ENCODE measurements at places on chromosomes 1 and 21.

DNA sequence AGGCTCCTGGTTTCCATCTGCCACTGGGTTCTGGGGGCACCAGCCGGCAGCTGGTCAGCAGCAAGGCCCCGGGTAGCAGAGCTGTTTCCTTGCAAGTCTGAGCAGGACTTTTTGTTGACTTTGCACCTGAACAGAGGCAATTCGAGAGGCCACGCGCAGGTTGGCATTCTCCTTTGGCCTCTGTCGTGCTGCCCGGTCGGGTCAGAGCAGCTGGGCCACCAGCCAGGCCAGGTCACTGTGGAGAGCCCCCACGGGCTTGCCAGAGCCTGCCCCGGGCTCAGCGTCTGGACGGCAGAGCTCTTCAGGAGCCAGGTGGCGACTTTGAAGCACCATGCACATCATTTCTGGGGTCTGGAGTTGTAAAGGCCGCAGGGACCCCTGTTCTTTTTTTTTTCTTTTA lies 28.4 kb upstream of the TMEM52 start:
- no peak for DNase-seq

GRCh38 chr1:17109892-17110554 lies 9.2 kb downstream of the PADI2 start:
- no peak for DNase-seq

DNA sequence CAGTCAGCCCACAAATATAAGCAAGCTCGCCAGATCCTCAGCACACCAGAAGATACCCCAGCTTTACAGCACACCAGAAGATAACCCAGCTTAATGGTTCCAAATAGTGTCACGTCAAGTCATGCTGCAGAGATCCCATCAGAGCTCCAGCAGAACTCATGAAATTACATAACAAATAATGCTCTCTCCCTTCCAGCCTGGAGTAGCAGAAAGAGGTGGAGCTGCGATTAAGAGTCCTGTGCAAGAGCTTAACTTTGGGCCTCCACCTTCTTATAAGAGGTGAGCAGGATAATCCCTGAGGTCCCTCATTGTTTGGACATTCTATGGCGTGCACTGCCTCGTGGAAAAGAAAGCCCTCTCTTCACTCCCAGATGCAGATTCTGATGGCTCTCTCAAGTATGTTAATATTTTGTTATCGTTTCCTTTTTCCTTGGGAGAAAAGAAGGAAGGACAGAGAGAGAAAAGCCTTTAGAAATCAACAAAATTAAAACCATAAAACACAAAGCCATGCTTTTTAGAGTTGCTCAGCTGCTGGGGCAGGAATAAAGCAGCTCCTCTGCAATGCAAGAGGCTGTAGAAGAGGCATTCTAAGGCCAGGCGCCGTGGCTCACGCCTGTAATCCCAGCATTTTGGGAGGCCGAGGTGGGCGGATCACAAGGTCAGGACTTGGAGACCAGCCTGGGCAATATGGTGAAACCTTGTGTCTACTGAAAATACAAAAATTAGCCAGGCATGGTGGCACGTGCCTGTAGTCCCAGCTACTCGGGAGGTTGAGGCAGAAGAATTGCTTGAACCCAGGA lies 59.1 kb downstream of the GLUL start:
- no peak for DNase-seq

- no peak for DNase-seq
Observed at GRCh38 chr21:42746593-42747275, 93.3 kb downstream of the PDE9A start.

GRCh38 chr21:35737449-35737848 lies 322.9 kb downstream of the SETD4 start:
- no peak for DNase-seq

DNA sequence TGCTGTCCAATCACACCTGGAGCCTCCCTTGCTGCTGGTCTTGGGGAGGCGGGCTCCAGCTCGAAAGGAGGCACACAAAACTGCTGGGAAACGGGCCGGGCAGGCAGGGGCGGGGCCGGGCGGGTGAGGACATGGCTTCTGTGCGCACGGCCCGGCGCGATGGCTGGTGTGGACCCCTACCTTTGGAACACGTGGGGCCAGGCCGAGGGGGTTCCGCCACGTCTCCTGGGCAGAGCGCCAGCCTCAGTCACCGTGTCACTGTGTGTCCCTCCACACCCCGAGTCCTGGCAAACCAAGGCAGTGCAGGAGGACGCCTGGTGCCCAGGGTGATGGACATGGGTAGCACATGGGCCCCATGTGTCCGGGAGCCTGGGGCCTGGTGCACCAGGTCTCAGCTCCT lies 42.0 kb upstream of the ADARB1 start:
- no peak for DNase-seq

GRCh38 chr1:16064536-16065268 lies 8.7 kb downstream of the FAM131C start:
- DNase-seq: no peak

GRCh38 chr1:231383159-231383860 lies 38.8 kb downstream of the EGLN1 start:
- DNase-seq: no peak

GRCh38 chr1:47578026-47578720 lies 140.3 kb downstream of the FOXD2 start:
- no peak for DNase-seq

- DNase-seq: no peak
Observed at GRCh38 chr1:8116894-8117264, 90.8 kb upstream of the ERRFI1 start.

GRCh38 chr1:41023279-41023990 lies 1.9 kb upstream of the SLFNL1 start:
- peak; percentile 21 for DNase-seq

- no peak for DNase-seq
Observed at GRCh38 chr21:32603131-32603530, 9.0 kb downstream of the CFAP298 start.

- DNase-seq: no peak
Observed at GRCh38 chr1:162389021-162389818, 7.7 kb downstream of the C1orf226 start.

- no peak for DNase-seq
Observed at GRCh38 chr1:236311040-236311439, 29.3 kb upstream of the ERO1B start.

GRCh38 chr1:78715181-78715661 lies 65.6 kb downstream of the IFI44 start:
- DNase-seq: no peak

GRCh38 chr1:37482796-37483744 lies 8.7 kb downstream of the ZC3H12A start:
- no peak for DNase-seq

DNA sequence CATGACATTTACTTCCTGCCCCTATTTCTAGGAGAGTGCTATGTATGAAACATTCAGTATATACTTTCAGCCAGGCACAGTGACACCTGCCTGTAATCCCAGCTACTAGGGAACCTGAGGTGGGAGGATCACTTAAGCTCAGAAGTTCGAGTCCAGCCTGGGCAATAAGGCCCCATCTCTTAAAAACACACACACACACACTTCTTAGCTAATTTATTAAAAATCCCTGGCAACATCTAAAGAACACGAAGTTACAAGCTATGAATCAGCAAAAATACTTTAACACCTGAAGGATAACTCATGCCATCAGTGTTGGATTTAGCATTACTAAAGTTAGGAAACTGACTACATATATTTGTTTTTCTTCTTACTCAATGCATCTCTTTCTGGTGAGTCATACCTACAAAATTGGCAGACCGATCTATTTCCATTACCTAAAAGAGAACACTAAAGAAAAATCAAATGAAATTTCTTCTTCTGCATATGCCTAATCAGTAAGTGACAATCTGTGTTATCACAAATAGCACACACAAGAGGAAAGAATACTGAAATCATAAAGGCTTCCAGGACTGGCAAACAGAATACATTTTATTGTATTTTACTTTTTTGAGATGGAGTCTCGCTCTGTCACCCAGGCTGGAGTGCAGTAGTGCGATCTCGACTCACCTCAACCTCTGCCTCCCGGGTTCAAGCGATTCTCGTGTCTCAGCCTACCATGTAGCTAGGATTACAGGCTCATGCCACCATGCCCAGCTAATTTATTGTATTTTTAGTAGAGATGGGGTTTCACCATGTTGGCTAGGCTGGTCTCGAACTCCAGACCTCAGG lies 41.4 kb downstream of the RNF115 start:
- DNase-seq: peak; percentile 96

- DNase-seq: no peak
Observed at GRCh38 chr1:116507631-116508030, 63.2 kb downstream of the CD58 start.

GRCh38 chr1:231678011-231678432 lies 51.4 kb downstream of the DISC1 start:
- DNase-seq: no peak

GRCh38 chr1:206013026-206013795 lies 10.0 kb upstream of the RAB7B start:
- no peak for DNase-seq

- DNase-seq: no peak
Observed at GRCh38 chr1:214455479-214455878, 95.9 kb downstream of the PTPN14 start.

GRCh38 chr1:115694805-115695204 lies 53.0 kb downstream of the VANGL1 start:
- no peak for DNase-seq

- no peak for DNase-seq
Observed at GRCh38 chr1:183957216-183957830, 80.2 kb downstream of the COLGALT2 start.

GRCh38 chr1:103170609-103171008 lies 62.3 kb upstream of the COL11A1 start:
- DNase-seq: no peak

DNA sequence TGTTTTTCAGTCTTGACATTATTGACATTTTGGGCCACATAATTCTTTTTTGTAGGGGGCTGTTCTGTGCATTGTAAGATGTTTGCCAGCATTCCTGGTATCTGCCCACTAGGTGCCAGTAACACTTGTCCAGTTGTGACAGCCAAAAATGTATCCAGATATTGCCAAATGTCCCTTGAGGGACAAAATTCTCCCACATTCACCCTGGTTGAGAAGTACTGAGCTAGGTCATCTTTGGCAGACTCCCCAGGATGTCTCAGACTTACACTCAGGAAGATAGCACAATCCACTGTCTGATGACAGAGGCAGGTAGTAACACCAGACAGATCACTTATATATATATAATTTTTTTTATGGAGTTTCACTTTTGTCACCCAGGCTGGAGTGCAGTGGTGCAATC lies 5.9 kb downstream of the CD48 start:
- no peak for DNase-seq

GRCh38 chr1:94118013-94118412 lies 2.9 kb downstream of the ABCA4 start:
- DNase-seq: no peak

DNA sequence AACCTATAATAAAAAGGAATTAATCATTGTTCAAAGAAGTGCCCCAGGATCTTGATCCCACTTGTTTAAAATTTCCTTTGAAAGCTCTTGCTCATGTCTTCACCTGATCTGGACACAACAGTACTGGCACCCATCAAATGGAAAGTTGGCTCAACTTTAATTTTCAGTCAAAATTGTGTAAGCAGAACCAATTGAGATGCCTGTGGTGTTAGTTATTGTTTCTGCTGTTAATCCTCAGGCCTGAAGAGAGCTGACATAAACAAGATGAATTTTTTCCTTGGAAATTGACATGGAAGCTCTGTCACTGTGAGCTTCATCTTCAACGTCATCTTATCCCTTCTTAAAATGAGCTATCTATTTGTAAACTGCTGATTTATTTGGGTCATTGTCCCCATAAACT lies 88.3 kb upstream of the TNFSF4 start:
- DNase-seq: no peak

GRCh38 chr1:24905979-24906720 lies 23.9 kb downstream of the RUNX3 start:
- DNase-seq: no peak

DNA sequence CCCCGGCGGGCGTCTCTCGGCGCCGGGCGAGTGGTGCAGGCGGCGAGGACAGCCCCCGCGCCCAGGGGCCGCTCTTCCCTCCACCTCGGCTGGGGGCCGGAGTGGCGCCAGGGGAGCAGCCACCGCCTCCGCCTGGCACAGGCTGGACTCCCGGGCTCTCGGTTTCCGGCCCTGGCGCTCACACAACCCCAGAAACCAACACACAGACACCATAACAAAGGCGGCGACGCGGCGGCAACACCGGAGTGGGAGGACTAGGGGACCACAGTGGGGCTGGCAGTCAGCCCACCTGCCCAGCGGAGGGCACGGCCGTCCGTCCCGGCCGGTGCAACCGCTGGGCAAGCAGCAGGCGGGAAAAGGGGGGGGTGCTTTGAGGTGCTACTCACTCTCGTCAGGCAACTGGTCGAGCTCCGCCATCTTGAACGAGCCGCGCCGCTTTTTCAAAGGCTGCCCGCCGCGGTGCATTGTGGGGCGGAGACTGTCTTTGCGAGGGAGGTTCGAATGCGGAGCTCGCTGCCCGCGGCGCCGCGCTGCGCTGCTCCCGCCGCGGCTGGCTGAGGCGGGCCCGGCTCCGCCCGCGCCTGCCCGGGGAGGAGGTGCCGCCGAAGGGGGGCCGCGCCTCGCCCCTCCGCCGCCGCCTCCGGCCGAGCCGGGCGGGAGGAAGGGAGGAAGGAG lies at the start of gene LIN9:
Gene LIN9 (minus strand): TSS at position 442 of the 675 bp plus-strand sequence. CDS start 25 bp downstream, at position 417.
- DNase-seq: peak; percentile 82

DNA sequence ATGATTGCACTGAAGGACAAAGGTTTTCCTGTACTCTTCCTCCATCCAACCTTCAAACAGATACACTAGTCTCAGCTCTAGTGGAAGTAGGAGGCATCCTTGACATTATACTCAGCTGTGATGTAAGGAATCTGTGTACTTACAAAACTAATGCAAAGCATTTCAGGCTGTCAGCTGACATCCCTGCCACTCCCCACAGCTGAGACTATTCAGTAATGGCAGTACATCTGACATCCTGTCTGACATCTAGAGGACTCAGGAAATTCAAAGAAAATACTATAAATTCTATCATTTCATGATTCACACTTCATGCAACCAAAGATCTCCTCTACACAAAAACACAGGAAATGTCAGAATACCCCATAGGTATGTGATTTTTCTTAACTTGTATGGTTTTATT lies 325.8 kb downstream of the SMYD3 start:
- no peak for DNase-seq

GRCh38 chr1:10968411-10968826 lies 44.0 kb upstream of the TARDBP start:
- no peak for DNase-seq

DNA sequence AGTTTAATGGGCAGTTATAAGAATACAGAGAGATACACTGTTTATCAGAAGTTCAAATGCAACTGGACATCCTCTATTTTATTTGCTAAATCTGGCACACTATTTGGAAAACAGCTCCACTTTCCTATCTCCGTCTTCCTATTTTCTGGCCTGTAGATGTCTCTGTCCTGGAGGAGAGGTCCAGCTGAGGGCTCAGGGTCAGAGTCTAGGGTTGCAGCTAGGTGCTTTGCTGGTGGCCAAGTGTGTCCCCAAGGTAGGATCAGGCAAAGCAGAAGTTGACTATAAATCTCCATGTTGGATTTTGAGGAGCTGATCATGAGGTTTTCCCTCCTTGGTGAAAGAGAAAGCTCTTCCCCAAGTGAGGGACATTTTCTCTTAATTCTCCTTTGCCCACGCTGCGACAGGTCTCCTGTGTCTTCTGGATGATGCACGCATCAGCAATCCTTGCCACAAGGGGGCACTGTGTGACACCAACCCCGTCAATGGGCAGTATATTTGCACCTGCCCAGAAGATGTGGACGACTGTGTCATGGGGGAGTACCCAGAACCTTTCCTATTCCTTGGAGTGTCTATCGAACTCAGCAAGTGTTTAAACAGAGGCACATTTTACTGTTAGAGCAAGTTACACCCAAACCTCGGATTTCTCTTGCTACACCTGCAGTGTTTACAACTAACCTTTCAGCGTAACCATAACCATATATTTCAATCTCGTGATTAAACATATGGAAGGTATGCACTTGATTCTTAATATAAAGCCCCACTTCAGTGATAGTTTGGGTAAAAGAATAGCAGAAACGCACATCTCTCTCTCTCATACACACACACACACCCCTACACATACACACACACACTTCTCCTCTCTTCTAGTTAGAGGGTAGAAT lies 10.2 kb downstream of the ADAM30 start:
- DNase-seq: peak; percentile 35

Data from RCC 7860 (cell line).